ENCODE measurements at places on chromosomes 6 and 20. TPM values are rescaled to one million over a fixed set of nuclear protein-coding genes. Genes with fewer than 3 reads are reported as not detected.

PACSIN1 gene
- not detected for polyA plus RNA-seq

CCN2 gene
- polyA plus RNA-seq = 46.4 TPM

SH3BGRL2 gene
- polyA plus RNA-seq = 2.0 TPM

STMND1 gene
- polyA plus RNA-seq = not detected

ZC3H12D gene
- polyA plus RNA-seq = 0.02 TPM

TAAR2 gene
- not detected for polyA plus RNA-seq

PTK7 gene
- polyA plus RNA-seq = 76.7 TPM

AP5S1 gene
- 10.8 TPM for polyA plus RNA-seq

BTN1A1 gene
- not detected for polyA plus RNA-seq

RAMACL gene
- polyA plus RNA-seq = 0.19 TPM

MLIP gene
- not detected for polyA plus RNA-seq

IMPG1 gene
- polyA plus RNA-seq = not detected

HLA-DRA gene
- polyA plus RNA-seq = not detected

HNF4A gene
- not detected for polyA plus RNA-seq

- DNase-seq = peak; percentile 28
These were observed 1.2 kb downstream of the TCFL5 start for GRCh38 chr20:62860391-62860923.

DNA sequence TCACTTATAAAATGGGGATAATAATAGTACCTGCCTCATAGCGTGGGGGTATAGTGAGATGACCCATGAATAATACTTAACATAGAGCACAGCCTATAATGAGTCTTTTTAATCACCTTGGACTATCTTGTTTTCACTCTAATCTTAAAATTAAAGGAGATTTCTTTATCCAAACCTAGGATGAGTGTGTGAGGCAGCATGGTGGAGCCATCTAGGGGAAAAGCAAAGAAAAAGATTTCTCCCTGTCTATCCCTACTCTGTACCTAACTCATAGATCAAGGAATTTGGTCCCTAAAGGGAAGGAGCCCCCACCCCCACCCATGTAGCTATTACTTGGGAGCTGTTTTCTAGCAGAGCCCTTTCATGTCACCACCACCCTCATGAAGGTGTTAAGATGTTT lies 45.2 kb upstream of the PAK5 start:
- DNase-seq = no peak

- DNase-seq = peak; percentile 55
These were observed 915 bp downstream of the TMEM63B start for GRCh38 chr6:44128020-44128917.

- DNase-seq = no peak
These were observed 12.1 kb upstream of the MLN start for GRCh38 chr6:33815854-33816253.

DNA sequence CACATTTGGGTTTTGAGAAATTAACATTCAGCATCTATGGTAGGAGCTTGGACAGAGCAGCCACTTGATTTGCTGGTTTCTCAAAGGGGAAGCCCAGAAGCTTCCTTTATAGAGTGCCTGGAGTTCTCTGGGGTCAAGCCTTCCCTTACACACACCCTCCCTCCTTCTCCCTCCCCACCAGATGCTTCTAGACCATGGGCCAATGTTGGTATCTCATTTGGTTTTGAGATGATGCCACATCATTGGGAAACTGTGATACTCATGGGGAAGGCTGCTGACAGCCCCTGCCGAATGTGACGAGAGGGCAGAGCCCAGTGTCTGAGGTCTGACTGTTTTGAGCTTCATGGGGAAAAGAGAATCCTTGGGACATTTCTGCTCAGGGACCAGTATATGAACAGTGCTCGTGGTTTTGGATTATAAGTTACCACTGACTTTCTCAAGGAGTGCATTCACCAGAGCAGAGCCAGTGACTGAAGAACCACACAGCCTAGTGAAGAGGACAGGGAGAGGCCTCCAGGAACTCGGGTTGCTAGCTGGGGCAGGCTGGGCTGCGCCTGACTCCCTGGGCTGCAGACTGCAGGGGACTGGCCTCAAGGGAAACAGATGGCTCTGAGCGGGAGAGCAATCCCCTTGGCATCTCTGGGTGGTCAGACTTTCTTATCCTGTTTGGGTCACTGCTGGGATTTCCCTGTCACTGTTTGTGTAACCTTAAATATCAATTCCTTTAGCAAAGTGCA lies 46.4 kb upstream of the CST5 start:
- DNase-seq = no peak

DNA sequence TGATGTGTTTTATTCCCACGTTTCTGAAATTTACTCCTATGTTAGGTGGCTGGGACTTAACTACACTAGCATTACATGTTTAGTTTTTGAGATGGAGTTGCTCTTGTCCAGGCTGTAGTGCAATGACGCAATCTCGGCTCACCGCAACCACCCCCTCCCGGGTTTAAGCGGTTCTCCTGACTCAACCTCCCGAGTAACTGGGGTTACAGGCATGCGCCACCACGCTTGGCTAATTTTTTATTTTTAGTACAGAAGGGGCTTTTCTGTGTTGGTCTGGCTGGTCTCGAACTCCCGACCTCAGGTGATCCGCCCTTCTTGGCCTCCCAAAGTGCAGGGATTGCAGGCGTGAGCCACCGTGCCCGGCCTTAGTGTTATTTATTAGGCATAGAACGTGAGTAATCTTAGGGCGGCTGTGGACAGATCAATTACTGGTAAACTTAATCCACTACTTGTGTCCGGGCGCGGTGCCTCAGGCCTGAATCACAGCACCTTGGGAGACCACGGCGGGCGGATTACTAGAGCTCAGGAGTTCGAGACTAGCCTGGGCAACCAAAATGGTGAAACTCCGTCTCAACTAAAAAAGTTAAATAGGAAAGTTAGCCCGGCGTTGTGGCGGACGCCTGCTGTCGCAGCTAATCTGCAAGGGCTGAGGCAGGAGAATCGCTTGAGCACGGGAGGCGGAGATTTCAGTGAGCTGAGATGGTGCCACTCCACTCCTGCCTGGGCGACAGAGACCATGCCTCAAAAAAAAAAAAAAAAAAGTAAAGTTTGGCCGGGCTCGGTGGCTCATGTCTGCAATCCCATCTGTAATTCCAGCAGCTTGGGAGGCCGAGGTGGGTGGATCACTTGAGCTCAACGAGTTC lies 123.7 kb upstream of the BTN3A2 start:
- DNase-seq = peak; percentile 76

DNA sequence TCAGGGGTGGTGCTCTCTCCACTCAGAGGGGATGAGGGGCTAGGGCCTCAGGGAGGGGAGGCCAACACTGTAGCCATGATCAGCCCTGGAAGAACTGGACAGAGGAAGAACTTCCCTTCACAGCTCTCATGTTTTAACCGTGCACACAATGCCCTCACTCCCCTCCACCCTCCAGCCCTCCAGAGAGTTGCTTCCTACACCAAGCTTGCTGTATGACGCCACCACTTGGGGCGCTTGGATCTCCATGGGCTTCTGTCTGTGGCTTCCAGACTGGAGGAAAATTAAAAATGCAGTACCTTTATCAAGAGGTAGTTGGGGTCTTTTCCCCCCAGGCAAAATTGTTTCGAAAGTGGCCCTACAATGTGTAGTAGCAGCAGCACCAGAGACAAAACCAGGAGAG lies 48.4 kb downstream of the ARHGAP40 start:
- DNase-seq = no peak

DNA sequence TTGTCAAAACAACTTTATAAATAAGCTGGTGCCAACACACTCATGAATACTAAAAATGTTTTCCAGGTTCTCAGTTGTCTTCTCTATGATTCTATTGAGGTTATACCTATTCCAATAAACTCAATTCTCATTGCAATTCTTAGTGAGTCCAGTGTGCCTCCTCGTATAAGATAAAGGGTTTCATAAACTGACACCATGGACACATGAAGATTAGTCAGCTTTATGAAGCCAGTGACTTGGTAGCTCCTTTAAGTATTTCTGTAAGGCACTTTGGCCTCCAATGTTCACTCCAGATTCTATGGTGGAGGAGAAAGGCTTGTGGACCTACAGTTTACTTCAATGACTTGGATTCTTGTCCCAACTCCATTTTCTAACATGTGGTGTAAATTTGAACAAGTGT lies 521.3 kb upstream of the JARID2 start:
- DNase-seq = no peak

DNA sequence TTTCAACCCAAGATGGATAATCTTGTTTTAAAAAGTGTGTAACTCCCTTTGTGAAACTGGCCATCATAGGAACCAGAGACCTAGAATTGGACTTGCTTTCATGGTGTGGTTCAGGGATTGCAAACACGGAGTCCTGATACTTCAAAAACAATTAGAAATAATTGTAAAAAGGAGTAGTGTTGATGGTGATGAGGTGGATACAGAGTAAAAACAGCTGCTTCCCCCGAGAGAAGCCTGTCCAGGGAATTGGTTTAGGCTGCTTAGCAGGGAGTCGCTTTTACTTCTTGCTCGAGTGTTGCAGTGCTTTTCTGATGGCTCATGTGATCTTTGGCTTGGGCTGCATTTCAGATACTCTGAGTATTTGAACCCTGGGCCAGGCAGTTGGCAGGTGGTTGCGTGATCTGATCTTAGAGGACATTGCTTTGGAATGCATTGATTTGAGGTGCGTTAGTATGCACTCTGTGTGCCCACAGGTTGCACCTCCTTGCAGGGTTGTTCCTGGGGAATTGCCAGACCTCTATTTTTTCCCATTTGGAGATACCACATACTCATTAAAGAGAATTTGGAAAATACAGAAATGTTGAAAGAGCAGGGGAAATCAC lies 19.5 kb downstream of the KIF3B start:
- DNase-seq = no peak

DNA sequence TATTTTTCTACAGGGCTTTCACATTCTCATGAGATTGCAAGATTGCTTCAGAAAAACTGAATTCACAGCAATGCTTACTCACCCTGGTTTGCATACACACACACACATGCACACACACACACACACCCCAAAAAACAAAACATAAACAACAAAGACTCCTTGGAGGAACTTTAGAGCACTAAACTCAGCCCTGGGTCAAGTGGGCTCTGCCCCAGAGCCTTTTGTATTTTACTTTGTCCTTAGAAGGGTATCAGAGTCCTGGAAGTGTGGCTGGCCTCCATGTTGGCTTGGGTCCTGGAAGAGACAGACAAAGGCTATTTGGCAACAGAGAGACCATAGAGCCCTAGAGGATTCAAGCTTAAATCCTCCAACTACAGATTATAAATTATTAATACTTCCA lies 8.0 kb upstream of the CST9 start:
- DNase-seq = no peak

DNA sequence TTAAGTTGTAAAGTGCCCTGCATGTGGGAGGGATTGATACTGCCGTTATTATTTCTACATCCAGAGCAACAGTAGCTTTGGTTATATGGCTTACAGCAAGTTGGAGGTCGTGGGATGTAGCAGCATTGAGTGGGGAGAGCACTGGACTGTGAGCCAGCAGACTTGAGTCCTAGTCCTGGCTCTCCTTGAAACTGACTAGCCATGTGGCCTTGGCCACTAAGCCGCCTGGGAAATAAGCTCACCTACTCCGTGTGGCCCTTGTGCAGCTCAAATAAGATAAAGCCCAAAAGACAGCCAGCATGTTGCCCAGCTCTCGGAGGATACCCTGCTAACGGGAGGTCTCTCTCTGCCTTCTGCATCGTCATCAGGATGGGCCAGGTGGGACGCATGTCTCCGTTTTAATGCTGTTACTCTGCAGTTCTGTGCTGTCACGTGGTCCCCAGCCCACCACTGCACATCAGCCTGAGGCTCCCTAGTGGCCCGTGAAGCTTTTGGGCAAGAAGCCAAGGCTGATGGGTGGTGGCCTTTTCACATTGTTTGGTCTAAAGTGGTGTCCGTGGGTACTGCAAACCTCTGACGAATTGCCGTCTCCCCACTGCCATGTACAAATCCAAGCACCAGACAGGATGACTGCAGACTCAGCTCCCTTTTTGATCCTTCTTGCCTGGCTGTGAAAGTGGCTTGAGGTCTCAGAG lies 7.9 kb downstream of the EPB41L1 start:
- no peak for DNase-seq

- DNase-seq = peak; percentile 54
These were observed 299.0 kb upstream of the STXBP5 start for GRCh38 chr6:146905181-146905704.

GRCh38 chr6:44481760-44482159 lies 94.3 kb downstream of the CDC5L start:
- no peak for DNase-seq

- no peak for DNase-seq
These were observed 40.2 kb downstream of the CCN2 start for GRCh38 chr6:131910956-131911355.

DNA sequence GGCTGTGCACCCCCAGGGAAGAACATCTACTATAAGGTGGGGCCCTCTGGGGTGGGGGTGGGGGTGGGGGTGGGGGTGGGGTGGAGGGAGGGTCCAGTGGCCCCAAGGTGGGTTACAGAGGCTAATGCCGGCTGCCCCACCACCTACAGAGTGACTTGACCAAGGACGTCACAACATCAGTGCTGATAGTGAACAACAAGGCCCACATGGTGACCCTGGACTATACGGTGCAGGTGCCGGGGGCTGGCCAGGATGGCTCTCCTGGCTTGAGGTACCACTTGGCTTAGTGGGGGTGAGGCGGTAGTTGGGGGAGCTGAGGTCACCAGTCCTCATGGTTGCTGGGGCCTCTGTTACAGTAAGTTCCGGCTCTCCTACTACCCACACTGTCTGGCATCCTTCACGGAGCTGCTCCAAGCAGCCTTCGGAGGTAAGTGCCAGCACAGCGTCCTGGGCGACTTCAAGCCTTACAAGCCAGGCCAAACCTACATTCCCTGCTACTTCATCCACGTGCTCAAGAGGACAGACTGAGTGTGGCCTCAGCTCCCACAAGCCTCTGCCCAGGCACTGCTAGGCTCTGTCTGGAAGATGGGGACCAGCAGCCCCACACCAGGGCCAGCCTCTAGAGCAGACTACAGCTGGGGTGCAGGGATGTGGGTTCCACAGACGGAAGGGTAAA lies 2.8 kb downstream of the GNMT start:
- DNase-seq = no peak

- peak; percentile 94 for DNase-seq
These were observed at the start of gene PXMP4 for GRCh38 chr20:33719989-33720709. PXMP4 (minus strand) TSS chr20:33720310; CDS start chr20:33720207, 103 bp downstream.

DNA sequence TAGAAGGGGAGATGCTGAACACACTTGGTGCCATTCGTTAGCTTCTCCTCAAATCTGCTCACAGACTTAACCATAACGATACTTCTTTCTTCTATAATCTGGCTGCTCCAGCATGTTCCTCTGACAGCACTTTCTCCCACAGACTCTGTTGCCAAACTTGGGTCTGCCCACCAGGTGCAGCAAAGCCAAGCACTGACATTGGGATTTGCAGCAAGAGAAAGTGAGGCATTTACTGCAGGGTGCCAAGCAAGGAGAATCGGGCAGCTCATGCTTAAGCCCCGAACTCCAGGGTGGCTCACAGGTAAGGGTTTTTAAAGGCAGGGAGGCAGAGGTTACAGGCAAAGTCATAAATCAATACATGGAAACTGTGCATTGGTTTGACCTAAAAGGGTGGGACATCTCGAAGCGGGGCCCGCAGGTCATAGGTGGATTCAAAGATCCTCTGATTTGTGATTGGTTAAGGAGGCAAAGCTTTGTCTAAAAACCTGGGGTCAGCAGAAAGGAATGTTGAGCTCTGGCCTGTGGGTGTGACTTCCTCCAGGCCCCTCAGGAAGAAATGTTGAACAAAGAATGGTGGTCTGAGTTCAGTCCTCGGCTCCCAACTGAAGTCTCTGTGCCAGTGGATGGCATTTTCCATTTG lies 25.1 kb upstream of the PNPLA1 start:
- DNase-seq = no peak
